ENCODE measurements at places on chromosomes 11 and 22.

GRCh38 chr11:111357150-111358037, 21.7 kb downstream of the POU2AF1 start:
- no peak for DNase-seq

GRCh38 chr22:24284747-24285203, 14.1 kb downstream of the SPECC1L start:
- DNase-seq: no peak

DNA sequence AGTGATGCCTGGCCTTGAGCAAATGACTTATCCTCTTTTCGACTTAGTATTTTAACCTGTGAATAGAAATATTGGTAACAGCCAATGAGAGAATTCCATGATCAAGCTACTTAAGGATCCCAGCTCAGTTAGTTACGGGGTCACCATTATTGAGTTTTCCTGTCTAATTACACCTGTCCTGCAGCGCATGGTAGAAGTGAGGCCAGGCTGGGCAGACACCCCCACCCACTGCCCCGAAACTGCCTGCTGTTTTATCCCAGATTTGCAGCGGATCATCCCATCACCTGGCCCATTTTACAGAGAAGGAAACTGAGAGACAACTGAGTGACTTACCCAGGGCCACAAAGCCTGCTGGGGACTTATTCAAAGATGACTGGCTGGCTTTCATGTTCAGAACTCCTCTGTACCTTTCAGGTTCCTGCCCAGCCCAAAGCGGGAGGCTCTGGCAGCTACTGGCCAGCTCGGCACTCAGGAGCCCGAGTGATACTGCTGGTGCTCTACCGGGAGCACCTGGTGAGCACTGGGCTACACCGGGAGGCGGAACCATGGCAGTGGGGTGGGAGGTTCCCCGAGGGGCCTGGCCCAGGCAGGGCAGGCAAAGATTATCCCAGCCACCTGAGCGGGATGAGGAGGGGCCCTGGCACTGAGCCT, 1.4 kb downstream of the MUS81 start:
- DNase-seq: no peak

- no peak for DNase-seq
These were observed 1457.0 kb downstream of the BRD1 start for GRCh38 chr22:48370508-48371325.

DNA sequence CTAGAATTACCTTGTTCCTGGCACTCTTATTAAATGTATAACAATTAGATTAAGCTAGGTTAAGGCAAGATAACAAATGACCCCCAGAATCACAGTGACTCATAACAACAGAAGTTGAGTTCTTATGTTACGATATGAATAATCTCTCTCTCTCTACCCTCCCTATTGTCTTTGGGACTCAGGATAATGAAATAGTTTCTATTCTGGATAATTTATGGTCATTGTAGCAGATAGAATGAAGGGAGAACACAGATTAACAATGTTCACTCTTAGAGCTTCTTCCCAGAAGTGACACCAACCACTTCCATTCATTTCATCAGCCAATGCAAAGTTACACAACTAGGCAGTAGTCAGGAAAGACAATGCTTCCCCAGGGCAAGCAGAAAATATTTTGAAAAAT, 334.5 kb downstream of the C11orf87 start:
- DNase-seq: no peak

DNA sequence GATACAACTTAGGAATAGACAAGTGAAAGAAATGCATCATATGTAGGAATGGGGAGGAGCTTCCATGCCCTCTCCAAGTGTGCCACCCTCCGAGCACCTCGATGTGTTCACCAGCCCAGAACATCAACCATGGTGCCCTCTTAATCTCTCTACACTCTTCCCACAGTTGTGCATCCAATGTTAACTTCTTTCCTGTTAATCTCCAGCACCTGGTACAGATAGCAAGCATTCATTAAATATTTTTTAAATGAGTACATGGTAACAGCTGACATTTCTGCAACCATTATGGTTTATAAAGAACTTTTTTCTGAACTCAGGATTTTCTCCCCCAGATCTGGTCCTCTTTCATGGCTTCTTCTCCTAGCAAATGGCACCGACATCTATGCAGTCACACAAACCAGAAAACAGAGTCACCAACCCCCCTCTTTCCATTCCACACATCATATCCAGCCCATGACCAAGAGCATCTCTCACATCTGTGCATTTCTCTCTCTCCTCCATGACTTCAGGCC, 118.1 kb upstream of the CLPB start:
- DNase-seq: no peak

- DNase-seq: peak; percentile 87
These were observed 8.1 kb downstream of the SCARF2 start for GRCh38 chr22:20429254-20430100.

DNA sequence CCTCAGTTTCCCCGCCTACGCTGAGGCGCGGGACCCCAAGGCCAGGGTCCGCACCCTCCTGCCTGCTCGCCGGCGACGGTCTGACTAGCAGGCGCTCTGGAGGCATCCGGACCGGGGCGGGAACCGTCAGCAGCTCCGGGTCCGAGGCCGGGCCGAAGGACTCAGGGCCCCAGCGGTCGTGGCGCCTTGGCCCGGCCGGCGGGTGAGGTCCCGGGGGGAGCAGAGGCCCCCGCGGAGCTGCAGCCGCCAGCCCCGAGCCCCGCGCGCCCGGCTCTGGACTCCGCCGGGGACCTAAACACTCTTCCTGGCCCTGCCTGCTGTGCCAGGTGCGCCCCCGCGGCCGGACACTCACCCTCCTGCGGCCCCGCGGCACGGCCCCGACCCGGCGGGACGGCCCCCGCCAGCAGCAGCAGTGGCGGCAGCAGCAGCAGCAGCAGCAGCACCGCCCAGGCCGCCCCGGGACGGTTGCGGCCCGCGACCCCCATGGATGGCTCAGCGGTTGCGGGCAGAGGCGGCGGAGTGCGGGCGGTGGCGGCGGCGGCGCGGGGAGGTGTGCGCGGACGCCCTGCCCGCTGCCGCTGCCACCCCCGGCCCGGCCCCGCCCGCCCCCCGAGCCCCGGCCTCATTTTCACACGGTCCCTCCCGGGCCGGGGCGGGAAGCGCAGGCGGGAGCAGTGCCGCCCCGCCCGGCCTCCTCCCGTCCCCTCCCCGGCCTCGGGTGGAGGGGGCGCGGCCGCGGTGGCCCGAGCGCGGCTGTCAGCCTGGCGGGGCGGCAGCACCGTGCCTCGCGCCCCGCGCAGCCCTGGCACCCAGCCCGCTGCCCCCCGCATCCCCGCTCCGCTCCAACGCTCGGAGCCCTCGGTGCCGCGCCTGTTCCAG, at the start of gene SCUBE2:
Gene SCUBE2 (minus strand): TSS at position 556 of the 879 bp plus-strand sequence. CDS start 71 bp downstream, at position 485.
- no peak for DNase-seq

DNA sequence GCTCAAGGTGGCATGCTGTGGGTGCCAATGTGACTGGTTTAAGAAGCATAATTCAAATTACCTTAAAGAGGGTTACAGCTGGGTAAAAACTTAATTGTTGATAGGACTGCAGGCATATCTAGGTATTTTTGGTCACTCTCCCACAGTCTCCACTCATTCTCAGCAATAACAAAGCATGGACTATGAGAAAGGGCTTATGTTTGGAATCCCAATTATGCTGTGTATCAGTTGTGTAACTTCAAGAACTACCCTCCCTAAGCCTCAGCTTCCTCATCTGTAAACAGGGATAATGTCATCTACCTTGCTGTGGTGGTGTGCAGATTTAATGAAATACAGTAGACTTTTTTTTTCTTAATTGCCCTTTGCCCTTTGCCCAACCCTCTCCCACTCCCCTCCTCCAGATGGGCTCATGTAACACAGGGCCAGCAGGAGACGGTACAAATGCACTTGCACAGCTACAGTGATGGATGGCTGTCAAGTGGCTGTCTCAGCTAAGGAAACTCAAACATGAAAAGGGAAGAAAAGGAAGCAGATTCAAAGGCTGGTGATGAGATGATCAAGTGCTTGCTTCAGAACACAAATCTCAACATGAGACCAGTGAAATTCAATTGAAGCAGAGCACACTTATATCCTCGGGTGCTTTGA, 37.6 kb downstream of the MAP6 start:
- no peak for DNase-seq

DNA sequence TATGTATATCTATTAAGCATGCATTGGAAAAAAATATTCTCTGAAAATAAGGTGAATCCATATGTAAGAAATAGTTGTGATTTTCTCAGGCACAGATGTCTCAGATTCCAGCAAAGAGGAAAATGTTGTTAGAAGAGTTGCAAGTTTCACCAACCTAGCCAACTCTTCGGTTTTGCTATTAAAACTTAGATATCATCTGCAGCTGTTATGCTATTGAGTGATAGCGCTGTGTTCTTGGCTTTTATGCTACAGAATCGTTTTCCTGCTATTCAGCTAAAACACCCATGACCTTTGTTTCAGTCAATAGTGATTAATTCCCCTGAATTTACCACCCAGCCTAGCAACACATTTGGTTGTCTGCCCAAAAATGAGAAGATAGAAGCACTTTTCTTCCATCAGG, 795.6 kb upstream of the ANO3 start:
- DNase-seq: no peak

GRCh38 chr11:82507288-82507687, 226.4 kb downstream of the FAM181B start:
- no peak for DNase-seq

DNA sequence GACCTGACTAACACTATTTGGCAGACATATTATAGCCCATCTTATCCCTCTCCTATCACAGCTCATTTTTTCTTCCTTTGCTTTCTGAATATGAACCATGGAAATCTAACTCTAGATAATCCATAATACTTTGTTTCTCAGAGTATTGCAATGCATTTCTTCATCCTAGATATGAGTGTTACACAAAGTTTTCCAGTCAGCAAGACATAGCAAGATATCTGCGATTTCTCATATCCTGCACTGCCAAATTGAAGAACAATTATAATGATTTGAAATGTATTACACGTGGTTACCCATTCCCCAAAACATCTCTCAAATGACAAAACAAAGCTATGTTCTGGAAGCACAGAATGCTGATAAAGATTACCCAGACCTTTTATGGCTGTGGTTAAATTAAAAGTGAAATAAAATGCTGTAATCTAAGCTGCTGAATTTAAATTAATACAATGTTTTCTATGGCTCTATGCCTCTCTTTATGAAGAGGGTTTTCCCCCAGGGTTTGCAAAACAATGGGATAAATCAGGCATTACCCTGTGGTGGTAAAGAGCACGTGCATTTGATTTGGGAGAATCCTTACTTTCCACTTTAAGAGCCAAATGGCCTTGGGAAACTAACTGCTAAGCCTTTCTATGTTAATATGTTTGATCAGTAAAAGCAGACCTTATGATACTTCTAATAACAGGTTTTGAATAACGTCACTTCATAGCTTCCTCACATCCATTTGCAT, 1291.0 kb upstream of the CNTN5 start:
- no peak for DNase-seq

- DNase-seq: no peak
These were observed 7.7 kb downstream of the ARAP1 start for GRCh38 chr11:72744474-72744873.

DNA sequence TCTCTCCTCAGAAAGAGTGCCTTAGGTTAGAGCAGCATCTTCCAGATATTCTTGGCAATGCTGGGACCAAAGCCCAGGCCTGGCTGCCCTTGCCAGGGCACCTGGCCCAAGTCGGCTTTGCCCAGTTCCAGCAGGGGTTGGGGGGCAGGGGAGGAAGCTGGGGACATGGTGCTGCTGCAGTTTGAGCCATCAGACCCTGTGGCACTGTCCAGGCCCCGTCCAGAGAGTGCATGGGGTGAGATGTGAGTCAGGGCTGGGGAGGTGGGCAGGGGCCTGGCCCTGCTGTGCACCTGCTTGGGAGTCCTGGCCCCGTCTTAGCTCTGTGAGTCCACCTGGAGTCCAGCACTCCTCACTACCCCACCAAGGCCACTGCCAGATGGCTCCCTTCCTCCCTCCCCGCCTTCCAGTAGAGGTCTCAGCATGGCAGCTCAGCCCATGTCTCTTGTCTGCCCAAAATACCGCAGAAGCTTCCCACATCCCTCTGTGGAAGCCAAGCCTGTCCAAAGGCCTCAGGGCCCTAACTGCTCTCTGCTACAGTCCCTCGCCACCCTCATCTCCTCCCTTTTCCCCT, 16.6 kb downstream of the DERL3 start:
- DNase-seq: no peak

DNA sequence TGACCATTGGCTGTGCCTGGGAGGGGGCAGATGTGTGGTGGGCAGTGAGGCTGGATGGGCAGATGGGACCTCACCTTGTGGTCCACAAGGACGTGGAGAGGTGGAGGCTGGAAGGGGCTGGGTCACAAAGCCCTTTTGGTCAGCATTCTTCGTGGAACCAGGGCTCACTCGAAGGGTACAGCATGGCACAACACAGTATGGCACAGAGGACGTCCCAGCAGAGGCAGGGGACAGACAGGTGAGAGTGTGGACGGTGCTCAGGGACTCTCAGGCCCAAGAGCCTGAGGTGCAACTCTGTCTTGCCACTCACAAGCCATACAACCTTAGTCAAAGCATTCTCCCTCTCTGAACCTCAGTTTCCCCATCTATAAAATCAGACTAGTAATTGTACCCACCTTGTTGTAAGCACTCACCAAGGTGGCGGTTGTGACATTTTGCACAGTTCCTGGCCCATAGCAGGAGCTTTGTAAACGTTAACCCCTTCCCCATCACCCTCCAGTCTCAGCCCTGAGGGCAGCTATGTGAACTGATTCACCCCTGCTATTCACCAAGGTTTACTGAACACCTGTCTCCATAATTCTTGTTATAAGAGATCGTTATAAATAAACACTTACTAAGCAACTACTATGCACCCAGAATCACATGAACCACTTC, 11.6 kb upstream of the TSKU start:
- DNase-seq: no peak

GRCh38 chr22:30290342-30291057, 1.2 kb upstream of the CASTOR1 start:
- no peak for DNase-seq

- no peak for DNase-seq
These were observed 728.3 kb downstream of the METTL15 start for GRCh38 chr11:28836285-28837081.

DNA sequence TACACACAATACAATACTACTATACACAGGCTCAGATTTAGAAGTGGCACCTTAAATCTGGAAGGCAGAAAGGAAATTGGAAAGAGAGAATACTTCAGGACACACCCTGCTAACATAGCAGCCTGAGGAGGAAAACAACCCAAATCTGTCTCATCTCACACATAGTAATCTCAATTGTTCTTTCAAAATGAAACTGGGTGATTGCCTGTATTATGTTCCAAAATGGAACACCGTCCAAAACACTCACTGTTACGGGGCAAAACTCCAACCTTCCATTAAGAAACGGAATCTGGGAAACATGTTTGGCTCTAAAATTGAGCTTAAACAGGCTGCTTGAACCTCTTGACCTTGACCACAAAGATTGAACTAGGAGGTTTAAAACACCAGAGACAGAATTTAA, 572.6 kb downstream of the OPCML start:
- DNase-seq: no peak

DNA sequence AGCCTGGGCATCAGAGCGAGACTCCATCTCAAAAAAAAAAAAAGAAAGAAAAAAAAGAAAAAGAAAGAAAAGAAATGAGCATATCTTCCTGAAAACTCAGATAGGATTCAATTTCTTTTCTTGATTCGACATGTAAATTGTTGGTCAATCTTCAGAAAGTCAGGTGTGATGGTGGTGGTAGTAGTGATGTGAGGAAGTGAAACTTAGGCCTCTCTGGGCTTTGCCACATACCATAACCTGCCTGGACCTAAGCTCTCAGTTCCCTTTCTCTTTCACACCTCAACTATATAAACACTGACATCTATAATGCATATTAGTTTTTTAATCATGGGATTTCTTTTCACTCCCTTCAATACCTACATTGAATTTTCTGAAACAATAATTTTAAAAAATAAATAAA, 98.0 kb upstream of the TBCEL start:
- no peak for DNase-seq

- no peak for DNase-seq
These were observed 31.9 kb upstream of the UPB1 start for GRCh38 chr22:24463071-24463760.

GRCh38 chr22:38815842-38816241, 21.9 kb upstream of the DNAL4 start:
- no peak for DNase-seq

All from left colon (tissue), 2 donors.